ENCODE measurements at places on chromosomes 2 and 18.

- DNase-seq = no peak
Measured at GRCh38 chr18:4455113-4455811, at the start of gene DLGAP1. DLGAP1 (minus strand) TSS chr18:4455307.

- no peak for DNase-seq
Measured at GRCh38 chr2:216959433-216959832, 99.6 kb upstream of the TNP1 start.

DNA sequence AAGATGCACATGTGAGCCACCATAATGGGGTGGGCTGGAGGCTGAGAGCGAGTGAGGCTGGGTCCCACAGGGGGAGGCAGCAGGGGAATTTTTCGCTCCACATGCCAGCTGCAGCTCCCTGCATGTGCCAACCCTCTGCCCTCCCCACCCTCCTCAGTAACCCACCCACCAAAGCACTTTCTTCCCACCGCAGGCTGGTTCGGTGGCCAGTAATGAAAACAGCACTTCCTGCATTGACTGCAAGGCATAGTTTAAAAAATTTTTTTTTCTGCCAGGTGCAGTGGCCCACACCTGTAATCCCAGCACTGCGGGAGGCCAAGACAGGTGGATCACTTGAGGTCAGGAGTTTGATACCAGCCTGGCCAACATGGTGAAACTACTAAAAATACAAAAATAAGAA, 147.5 kb upstream of the TTC39C start:
- no peak for DNase-seq

- DNase-seq = no peak
Measured at GRCh38 chr2:48756289-48756688, 765 bp upstream of the LHCGR start.

DNA sequence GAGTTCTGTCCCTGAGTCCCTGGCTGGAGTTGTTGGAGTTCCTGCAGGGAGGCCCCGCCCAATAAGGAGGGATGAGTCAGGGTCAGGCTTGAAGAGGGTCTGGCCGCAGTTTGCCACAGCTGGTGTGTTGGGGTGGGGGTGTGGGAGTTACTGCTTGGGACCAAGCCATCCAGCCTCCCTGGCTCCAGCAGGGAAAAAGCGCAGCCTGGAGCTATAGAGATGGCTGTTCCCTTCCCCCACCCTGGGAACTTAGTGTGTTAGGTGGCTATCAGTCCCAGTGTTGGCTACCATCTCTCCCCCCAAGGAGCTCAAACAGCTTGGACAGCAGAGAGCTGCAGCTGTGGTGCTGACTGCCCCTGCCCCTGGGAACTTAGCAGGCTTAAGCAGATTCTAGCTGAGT, 13.2 kb upstream of the TANK start:
- DNase-seq = no peak

DNA sequence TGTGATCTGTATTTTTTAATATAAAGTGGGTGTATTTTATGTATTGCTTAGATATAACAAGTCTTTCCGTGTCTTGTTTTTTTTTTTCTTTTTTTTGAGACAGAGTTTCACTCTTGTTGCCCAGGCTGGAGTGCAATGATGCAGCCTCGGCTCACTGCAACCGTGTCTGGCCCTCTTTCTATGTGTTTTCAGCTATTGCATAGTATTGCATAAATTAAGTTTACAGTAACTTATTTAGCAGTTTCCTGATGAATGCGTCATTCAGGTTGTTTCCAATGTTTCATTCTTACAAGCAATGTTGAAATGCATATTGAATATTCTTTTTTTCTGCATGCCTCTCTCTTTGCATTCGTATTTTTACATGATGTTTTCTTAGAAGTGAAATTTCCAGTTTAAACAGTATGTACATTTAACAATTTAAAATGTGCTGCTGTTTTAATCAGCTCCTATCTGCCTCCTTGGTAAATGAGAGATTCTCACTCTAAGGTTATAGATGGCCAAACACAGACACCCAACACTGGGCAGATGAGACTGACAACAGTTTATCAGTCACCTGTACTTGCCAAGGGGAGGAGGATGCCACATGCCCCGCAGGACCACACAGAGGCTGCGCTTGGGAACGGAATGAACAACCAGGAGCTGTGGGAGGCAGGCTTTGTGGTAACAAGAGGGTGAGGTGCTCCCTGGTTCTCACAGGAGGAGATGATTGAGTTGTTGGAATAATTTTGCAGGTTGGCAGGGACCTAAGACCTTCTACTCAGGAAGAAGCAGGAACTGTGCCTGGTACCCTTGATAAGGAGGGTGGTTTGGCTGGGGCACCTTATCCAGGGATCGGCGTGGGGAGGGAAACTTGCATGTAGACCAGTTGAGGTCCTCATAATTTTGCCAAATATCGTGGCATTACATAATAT, 7.5 kb downstream of the SLC9A4 start:
- DNase-seq = no peak

DNA sequence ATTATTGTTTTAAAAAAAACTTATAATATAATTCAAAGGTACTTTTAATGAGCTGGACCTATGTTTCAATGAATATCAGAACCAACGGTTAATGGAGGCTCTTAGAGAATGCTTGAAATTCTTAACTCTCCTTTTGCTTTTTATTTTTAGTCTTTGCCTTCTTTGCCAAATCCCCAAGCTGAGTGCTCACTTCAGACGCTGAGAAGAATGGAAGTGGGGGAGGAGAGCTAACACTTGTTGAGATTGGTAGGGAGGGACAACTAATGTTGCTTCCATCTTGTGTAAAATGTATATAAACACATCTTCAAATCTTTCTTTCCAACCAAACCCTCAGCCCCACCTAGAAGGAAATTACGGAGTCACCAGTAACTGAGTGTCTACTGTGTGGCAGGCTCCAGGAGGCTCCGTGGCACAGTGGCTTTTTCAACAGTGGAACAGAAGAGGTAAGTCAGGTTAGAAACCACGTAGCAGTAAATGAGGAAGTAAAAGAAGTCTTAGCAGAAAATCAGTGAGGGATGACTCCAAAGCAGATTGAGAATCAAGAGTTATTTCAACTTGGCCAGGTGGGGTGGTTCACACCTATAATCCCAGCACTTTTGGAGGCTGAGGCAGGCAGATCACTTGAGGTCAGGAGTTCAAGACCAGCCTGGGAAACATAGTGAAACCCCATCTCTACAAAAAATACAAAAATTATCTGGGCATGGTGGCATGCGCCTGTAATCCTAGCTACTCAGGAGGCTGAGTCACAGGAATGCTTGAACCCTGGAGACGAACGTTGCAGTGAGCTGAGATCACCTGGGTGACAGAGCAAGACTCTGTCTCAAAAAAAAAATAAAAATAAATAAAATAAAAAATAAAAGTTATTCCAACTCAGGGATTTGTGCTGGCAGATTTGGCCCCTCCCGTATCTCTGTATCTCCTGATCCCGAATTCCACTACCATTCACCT, 45.0 kb upstream of the CREB1 start:
- DNase-seq = no peak

DNA sequence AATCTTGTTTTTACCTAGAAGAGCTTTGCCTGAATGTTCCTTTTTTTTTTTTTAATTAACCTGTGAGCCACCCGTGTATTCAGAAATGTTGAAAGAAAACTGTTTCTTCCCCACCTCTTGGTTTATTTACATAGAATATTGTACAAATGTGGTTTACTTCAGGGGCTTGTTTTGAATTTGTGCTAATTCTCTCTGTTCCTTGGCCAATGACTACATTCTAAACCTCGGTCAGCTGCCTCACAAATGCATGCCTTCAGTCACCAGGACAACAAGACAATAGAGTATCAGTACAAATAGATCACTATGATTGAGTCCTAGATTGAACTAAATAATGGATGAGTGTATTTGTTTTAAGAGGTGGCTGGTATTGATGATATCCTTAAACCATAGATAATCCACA, 36.0 kb downstream of the AGFG1 start:
- DNase-seq = no peak

GRCh38 chr2:66566726-66567399, 131.9 kb downstream of the MEIS1 start:
- DNase-seq = no peak

- DNase-seq = no peak
Measured at GRCh38 chr2:124034265-124034664, 9.2 kb downstream of the CNTNAP5 start.

DNA sequence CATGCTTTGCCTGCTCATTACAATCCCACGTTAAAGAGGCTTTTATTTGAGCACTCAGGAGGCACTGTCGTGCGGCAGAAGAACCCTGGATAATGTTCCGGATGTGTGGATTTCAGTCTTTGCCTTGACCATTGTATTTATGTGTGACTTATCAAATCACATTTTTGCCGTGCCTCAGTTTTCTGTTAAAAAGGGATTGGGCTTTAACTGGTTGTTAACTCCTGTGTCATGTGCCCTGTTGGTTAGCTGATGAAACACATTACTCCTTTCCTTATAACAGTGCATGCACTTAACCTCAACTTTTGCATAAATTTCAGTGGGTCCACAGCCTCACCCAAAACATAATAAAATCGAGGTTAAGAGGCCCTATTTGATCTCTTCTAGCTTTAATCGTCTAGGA, 52.7 kb downstream of the NAB1 start:
- DNase-seq = no peak
